T-helper 2 cell (primary cell): ENCODE measurements at places on chromosomes 7 and 10.

DNA sequence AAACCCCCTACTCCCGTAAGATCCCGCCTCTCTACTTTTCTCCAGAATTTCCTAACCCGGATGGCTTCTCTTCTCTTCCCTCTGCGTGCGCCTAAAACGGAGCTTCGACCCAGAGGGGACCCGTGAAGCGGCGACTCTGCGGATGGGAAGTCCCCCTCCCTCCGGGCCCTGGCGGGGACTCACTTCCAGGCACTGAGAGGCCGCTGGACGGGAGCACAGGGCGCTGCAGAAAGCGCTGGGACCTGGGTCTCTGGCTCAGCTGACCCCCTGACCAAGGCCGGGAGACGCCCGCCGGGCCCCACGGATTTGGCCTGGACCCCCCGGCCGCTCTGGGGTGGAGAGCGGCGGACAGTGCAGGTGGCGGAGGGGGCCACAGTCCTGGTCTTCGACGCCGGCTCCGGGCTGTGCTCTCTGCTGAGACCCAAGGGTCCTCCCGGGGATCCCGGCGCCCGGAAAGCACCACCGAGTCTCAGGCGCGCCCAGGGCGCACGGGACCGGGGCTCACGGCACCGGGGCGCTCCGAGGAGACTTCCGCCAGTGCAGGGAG is 688 bp upstream of the FOXL3 start:
- DNase-seq: no peak

- DNase-seq: no peak
These were observed 119.4 kb downstream of the DIP2C start for GRCh38 chr10:569961-570627.

DNA sequence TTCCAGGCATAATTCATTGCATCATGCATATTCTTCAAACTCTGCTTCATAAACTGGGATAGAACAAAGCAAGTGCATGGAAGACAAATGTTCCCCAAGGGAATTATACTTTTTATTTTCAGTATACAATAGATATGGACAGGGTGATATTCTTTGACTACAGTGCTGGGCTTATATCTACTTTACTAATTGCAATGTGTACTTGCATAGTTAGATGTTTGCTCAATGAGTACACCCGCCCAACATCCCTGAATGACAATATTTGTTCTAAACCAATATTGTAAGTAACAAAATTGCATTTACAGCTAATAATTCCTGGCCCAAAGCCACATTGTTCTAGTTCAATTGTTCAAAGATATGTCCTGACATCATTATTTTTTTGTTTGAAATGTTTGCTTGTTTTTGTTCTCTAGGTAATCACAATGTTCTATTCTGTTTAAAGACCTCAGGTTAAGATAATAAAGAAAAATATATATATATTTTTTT is 171.4 kb downstream of the PTN start:
- no peak for DNase-seq

- no peak for DNase-seq
These were observed 35.9 kb upstream of the PTPN12 start for GRCh38 chr7:77501192-77501515.

- DNase-seq: no peak
These were observed 90.2 kb downstream of the TACC2 start for GRCh38 chr10:122078965-122079795.

DNA sequence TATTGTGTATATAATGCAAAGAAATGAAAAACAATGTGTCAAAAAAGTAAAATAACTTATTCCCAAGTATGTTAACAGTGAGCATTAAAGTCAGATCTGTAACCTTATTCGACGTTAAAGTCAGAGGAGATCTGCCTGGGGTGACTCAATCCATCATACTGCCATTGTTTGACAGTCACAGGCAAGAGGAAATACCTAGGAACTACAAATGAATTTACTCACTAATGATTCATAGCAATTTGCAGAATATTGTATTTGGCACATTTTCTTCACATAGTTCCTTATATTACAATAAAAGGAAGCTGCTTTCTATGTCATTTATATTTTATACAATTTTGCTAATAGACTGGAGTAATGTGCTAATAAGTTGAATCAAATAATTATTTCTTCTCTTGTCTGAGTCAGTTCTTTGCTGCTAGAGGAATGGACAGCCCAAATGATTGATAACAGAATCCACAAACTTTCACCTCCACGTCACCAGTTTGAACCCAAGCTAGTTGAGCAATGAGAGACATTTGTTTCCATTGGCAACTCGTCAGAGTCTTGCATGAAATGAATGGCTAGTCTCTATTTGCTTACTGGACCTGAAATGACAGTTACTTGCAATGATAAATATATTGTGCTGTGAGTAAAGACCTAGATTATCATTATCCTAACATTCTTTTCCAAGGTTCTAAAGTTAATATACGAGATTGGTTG is 48.5 kb upstream of the TMEM106B start:
- DNase-seq: no peak

- DNase-seq: no peak
These were observed 40.2 kb downstream of the ARL4A start for GRCh38 chr7:12727455-12728191.

- no peak for DNase-seq
These were observed 47.2 kb downstream of the XPNPEP1 start for GRCh38 chr10:109875828-109876821.

DNA sequence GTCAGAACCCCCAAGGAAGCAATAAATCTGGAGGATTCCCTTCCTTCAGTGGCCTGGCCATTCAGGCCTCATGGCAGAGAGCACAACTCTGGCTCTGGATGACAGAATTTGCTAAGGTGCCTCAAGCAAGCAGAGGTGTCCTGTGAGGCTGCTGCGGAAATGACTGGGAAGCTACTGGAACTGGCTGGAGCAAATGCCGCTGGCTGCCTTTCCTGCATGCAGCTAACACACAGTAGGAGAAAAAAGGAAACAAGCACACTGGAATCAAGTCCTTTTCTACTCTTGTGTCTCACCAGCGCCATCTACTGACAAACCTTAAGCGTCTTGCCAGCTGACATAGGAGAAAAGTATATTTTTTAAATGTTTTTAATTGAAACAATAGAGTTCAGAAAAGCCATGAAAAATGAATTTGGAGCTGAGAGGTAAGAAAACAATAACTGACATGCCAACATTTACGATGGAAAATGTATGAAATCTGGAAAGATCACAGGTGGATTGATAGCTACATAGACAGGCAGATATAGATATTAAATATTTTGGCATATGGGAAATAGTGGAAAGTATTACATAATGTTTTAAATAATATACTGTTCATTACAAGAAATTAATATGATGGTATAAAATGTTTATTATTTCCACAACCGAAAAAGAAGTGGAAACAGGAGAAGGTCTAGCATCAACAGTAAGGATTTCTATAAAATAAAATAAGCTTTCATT is 951.6 kb downstream of the ANKRD7 start:
- no peak for DNase-seq

DNA sequence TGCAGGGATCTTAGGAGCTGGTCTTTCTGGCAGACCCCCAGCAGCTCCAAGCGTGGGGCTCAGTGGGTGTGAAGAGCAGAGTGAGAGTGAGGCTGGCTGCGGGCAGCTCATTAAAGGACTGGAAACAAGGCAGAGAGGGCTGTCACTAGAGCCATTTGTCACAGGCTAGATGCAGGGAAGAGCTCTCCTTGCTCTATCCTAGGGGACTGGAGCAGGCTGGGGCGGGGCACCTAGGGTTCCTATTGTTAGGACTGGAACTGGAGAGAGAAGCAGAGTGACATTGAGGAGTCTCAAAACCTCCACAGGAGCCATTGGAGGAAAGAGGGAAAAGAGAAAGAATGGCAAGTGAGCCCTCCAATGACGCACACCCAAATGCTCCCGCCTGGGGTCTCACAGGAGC is 772 bp upstream of the DDC start:
- DNase-seq: no peak

DNA sequence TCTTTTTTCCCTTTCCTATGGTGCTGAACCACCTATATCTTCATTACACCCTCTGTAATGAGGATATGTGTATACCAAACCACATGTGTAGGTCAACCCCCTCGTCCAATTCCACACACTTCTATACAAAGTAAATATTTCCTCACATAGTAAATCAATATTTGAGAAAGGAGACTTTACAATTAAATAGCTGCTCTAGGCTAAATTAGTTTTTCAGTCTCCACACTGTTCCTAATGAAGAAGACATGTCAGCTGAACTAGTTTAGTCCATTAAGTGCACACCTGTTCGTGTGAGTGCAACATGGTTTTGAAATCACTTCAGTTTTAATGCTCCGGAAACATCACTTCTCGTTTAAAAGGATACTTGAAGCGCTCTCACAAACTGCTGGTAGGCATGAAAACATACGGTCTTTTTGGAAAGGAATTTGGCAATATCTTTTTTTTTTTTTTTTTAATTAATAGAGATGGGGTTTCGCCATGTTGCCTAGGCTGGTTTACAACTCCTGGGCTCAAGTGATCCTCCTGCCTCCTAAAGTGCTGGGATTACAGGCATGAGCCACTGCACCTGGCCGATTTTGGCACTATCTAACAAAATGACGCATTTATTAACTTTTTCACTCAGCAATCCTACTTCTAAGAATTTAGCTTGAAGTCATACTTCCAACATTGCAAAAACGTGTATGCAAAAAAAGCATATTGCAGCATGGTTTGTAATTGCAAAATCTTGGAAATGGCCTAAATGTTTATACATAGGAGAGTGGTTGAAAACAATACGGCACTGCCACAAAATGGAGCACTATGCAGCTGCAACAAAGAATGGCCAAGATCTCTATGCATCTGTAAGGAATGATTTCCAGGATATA is 2.1 kb upstream of the XRCC2 start:
- DNase-seq: no peak

- no peak for DNase-seq
These were observed 116.3 kb downstream of the MLLT10 start for GRCh38 chr10:21650353-21650752.

- no peak for DNase-seq
These were observed 288.5 kb downstream of the TCERG1L start for GRCh38 chr10:131022981-131023380.

DNA sequence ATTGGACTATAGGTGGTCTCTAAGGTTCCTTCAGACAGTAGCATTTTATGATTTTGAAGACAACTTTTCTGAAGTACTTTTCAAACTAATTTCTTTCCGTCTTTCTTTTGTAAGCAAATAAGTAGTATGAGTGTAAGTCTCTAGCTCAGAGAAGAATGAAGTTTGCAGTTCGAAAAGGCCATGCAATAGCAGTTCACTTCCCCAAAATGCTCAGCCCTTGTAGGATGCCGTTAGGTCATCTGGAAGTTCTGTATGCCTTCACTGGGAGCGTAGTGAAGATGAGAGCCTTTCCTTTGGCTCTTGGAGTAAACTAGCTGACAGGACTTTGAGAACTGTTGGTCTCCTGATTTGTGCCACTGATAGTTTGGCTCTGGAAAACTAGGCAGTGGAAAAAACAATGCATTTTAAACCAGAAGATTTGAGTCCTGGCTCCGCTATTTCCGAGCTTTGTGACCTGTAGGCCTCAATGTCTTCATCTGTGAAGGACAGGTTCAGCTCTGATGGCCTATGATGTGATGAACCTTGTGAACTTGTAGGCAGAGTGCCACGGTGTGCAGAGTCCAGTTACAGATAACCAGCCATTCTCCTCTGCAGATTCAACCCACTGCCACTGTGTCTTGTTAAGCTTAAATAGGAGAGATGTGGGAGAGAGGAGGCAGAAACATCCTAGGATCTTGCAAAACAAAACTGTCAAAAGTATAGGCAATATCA is 18.8 kb downstream of the SGPL1 start:
- DNase-seq: no peak
